ENCODE measurements at places on chromosomes 11 and 22.

GRCh38 chr11:131537196-131537595, 166.8 kb downstream of the NTM start:
- no peak for DNase-seq

DNA sequence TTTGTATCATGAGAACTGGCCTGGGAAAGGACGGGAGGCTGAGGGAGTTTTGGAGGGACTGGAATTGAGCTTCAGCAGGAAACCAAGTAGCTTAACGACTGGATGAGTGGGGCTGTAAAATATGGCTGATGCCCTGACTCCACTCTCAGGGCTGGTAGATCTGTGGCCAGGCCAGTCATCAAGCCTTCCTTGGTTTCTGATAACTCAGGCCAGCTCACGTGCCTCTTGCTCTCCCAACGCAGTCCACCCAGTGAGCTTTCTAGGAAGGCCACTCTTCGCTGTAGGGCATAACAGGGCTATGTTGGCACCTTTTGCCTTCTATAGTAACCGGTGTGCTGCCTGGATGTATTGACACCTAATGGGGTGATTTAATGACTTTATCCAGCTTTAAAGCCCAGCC, 5.8 kb upstream of the MADD start:
- DNase-seq: no peak

- DNase-seq: no peak
Measured at GRCh38 chr11:75668451-75669297, at the start of gene MAP6. TSS of gene MAP6 (minus strand) at chr11:75669038. CDS start at chr11:75668369, 669 bp downstream.

GRCh38 chr22:29784451-29785361, 17.5 kb downstream of the UQCR10 start:
- DNase-seq: no peak

DNA sequence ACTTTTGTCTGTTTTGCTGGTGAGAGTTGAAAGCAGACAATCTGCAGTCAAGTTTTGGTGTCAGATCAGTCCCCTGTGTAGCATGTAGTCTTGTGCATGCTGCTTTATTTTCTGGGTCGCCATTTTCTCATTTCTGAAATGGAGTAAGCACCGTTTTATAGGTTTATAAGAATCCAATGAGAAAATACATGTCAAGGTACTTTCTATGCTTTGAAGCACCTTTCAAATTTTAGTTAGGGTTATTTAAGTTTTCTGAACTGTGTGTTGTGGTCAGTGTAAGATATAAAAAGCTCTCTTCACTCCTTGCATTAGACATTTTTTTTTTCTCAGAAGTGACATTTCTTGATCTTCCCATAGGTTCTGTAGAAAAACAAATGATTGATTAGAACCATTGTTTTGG, 283.2 kb downstream of the ETS1 start:
- DNase-seq: no peak

GRCh38 chr11:63939397-63939891, 642 bp downstream of the NAA40 start:
- no peak for DNase-seq

GRCh38 chr11:76048763-76049162, 157.5 kb downstream of the WNT11 start:
- DNase-seq: no peak

DNA sequence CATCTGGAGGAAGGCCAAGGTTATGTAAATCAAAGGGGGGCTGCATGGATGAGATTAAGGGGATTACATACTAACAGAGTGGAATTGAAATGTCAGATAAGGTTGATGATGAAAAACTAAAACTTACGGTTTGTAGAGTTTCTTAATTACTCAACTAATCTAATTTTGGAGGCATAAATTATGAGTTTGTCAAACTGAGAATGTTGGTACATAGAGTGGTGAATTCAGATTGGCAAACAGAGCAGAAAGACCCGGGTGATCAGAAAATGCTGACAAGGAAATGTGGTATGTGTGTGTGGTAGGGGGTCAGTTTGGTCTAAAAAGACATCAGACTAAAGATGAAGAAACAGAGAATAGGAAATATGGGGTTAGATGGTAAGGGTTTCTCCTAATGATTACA, 11.0 kb downstream of the MS4A6E start:
- DNase-seq: no peak

- no peak for DNase-seq
Measured at GRCh38 chr11:14506532-14506931, 6.9 kb upstream of the COPB1 start.

- DNase-seq: no peak
Measured at GRCh38 chr11:95652002-95652472, 137.5 kb downstream of the FAM76B start.

- no peak for DNase-seq
Measured at GRCh38 chr11:72313912-72314598, 70.1 kb upstream of the PHOX2A start.

DNA sequence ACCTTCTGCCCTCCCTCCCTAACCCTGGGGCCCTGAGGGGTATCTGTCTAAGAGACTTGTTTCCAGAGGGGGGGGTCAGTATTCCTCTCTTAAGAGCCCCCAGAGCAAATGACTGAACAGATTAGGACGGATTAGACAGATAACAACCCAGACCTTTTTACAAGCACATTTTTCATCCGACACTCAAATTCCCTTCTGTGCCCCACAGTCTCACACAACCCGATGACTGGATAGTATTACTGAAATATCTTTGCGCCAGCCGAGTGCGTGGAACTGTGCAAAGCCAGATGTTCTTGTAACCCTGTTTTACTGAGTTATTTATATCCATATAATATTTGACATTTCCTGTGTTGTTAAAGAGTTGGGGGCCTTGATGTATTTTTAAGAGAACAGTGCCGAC, 30.9 kb upstream of the FLI1 start:
- no peak for DNase-seq
